LNCaP clone FGC (cell line): ENCODE measurements at places on chromosomes 7 and 10.
A peak's percentile ranks its signal among the peaks of the same experiment; 100 is the strongest.

GRCh38 chr7:151704960-151705635 is 171.8 kb downstream of the PRKAG2 start:
- no peak for DNase-seq

- DNase-seq: no peak
Observed at GRCh38 chr7:45052011-45052410, 36.8 kb downstream of the NACAD start.

GRCh38 chr7:57201895-57202210 is 69.6 kb upstream of the ZNF479 start:
- no peak for DNase-seq

DNA sequence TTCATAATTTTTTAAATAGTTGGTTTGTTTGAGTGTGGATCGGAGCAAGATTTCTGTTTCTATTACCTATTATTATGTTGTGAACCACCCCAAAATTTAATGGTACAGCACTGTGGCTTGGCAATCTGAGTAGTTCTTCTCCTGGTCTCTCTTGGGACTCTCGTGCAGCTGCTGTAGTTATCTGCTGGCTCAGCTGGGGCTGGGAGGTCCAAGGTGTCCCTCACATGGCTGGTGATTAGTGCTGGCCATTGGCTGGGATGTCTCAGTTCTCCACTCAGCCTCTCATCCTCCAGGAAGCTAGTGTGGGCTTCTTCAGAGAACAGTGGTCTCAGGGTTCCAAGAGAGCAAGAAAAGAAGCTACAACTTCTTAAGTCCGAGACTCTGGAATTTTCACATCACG is 15.4 kb downstream of the NPFFR1 start:
- no peak for DNase-seq

DNA sequence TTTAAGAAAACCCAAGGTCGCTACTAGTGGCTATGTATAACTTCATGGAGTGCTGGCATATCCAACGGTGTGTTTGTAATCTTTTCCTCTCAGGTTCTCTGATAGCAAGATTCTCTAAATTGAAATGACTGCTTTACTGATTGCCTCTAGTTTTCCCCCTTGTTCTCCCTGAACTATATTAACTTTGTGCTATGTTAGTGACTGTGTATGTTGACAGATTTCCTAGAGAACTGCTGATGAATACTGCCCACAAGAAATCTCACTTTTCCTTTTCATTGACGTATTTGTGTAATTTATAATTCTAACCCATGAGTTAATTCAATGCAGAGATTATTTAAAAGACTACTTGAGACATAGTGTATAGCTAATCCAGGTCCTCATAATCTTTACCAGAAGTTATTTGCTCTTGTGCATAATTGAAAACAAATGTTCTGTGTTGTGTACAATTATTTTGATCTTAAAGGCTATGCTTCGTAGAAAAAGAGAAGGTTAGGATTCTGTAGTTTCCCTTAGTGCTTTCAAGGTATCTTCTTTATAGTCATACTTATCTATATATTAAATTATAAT is 70.6 kb upstream of the GLCCI1 start:
- DNase-seq: no peak

DNA sequence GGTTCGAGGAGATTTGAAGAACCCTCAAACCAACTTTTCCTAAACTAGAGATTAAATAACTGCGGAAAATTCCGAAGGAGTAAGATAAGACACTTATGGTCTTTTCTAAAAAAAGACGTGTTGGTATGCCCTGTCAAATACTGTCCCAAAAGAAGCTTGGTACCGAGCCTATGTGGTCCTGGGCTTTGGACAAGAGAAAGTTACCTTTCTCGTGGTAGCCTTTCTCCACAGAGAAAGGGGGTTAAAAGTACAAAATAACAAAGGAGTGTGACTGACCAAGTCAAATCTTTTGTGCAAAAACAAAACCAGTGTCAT is 56.2 kb upstream of the JCAD start:
- DNase-seq: no peak

GRCh38 chr10:114615600-114616007 is 42.5 kb downstream of the ABLIM1 start:
- DNase-seq: no peak

DNA sequence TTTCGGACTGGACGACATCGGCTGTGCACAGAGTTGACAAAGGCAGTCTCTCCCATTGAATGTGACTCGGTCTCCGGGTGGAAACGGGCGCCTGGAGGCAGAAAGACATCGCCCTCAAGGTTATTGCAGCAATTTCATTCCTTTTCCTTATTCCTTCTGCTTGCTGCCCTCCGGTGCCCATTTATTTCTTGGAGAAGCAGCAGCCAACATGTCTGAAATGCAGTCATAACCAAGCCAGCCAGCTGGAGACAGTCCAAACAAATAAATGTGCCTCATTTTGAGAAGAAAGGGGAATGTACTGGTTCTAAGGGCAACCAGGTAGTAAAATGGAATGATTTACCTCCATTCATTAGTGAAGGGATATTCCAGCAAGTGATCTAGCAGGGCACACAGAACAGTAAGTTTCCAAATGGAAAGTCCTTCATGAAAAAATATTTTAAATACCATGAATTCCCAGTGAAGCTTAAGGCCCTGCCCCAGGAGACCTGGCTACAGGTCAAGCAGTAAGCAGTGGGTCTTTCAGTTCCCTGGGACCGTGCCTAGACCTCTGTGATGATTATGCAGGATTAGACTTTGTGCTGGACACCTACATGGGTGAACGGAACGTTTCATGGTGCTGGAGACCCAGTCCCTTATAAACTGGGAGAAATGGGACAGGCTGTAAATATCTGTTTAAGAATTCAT is 86.6 kb downstream of the ABLIM1 start:
- no peak for DNase-seq

- DNase-seq: no peak
Observed at GRCh38 chr7:47601881-47602249, 20.0 kb upstream of the TNS3 start.

DNA sequence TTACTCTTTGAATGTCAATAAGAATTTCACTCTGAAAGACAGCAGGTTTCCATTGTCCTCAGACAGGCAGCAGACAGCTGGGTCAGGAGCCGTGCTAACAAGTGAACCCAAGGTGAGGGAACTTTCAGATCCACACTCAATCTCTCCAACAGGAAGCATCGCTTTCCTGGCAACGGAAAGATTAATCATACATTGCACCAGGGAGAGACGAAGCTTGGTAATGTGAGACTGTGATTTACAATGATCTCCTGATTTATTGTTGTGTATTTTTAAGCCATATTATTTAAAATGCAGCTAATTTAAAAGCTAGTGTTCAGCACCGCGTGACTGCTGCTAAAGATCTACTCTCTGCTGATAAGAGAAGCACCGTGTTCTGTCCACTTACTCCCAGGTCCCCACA is 17.5 kb upstream of the NOM1 start:
- DNase-seq: peak; percentile 92

DNA sequence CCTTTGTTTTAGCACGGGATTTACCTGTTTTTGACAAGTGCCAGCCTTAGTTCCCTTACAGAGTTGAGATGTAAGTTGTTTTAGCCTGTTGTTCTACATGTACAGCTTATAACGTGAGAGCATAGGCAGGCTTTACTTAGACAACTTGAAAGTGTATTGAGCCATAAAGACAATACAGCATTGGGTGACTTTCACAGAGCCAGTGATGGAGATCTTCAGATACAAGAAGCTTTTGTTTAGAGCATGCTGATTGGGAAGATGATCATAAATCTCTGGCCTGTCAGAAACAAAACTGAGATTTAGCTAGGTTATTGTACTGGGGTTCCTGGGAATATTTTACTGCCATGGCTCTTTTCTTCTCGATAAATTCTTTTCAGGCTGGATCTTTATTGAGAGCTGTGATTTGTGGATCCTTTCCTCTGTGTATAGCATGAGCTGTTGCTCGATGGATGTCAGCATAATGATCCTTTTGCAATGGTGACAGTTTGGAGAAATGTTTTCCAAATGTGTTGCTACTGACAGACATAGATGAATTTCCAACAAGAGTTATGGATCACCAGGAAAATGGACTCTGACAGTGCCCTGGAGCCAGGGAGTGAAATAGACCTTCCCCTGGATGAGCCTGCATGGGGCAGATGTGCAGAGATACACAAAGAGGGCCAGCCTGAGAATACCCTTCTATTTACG is 30.2 kb downstream of the LHFPL3 start:
- DNase-seq: no peak

GRCh38 chr10:80468002-80468401 is 13.9 kb downstream of the TSPAN14 start:
- no peak for DNase-seq

DNA sequence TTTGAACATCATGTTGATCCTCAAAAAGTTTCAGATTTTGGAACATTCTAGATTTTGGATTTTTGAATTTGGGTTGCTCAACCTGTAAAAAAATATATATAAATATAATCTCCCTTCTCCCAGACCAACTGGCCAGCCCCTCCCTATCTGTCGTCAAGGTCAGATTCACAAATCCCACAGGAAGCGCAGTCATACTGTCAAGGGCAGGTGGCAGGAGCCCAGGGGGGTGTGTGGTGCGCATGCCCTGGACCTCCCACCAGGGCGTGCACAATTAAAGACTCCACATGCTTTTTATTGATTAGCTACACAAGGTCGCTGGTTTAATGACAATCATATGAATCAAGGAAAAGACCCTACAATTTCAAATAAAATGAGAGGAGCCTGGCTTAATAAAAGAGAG is 77.0 kb upstream of the EEPD1 start:
- no peak for DNase-seq

GRCh38 chr7:52635021-52635420 is 400.4 kb upstream of the POM121L12 start:
- DNase-seq: no peak

- DNase-seq: no peak
Observed at GRCh38 chr10:11532306-11532705, 79.1 kb downstream of the USP6NL start.

GRCh38 chr10:21976739-21977138 is 26.8 kb downstream of the DNAJC1 start:
- no peak for DNase-seq

GRCh38 chr10:68727146-68727545 is 6.1 kb downstream of the CCAR1 start:
- no peak for DNase-seq

- DNase-seq: no peak
Observed at GRCh38 chr7:112763298-112763697, 26.9 kb downstream of the TMEM168 start.

DNA sequence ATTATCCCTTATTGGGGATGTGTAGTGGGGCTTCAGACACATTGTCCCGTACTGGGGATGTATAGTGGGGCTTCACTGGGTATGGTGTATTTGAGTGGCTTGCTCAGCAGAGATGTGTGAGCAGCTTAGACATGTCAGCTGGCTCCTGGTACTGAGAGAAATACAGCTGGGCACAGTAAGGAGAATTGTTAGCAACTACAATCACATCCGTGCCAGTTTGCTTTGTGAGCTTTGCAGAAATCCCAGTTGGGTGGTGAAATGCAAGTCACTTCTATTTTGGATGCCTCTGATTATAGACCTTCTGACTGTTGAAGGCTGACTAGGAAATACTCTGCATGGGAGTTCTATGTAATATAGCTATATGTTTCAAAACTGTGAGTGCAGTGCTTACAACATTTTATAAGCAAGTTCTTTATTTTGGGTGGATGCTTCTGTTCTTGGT is 10.8 kb downstream of the CCNY start:
- no peak for DNase-seq

DNA sequence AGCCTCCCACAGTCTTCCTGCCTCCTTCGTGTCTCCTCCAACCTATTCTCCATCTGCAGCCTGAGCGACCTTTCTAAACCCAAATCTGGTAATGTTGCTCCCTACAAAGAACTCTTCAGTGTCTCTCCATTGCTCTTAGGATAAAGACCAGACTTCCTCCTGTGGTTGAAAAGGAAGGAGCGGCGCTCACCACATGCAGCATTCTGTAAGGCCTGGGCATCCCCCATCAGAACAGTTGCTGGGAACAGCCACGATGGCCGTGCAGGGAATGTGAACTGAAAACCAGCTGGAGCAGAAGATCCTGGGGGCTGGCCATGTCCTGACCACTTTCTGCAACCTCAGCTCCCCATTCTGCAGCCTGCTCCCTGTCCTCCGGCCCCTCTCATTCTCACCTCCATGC is 237.8 kb upstream of the ZMIZ1 start:
- no peak for DNase-seq

GRCh38 chr10:88409236-88409635 is 173.9 kb downstream of the RNLS start:
- DNase-seq: no peak

- DNase-seq: no peak
Observed at GRCh38 chr7:133419041-133419440, 166.2 kb downstream of the EXOC4 start.
